ENCODE measurements at places on chromosomes 2 and 18. TPM values are rescaled to one million over a fixed set of nuclear protein-coding genes. Genes with fewer than 3 reads are reported as not detected.

DNA sequence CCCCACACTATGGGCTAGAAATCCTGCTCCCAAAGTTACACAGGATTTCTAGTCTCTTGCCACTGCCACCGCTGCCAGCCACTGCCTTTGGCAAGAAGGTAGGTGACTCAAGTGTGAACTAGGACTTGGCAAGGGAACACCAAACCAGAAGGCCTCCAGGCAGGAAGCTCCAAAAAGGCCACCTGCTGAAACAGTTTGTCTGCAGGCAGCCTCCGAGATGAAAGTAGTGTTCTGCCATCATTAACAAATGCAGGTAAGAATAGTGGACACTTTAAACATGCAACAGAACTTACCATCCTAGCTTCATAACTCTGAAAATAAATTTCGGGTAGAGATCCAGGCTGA lies 3.9 kb downstream of the ANKRD44 start:
- peak; percentile 44 for DNase-seq

DNA sequence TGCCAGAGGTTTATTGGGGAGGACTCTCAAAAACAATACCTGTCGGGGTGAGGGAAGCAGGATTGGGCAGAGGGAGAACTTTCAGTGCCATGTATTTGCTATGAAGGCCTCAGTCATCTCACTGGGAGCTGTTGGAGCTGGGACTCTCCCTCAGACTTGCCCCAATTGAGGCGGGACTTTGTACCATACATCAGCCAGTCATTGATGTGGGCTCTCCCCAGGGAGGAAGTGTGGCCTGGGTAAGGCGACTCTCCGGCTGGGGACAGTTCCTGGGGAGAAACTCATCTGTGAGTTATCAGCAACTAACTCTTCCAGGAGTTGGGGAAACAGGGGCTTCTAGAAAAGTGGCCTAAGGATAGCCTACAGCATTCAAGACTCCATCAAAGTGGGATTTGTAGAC lies 66.5 kb downstream of the FTCDNL1 start:
- no peak for DNase-seq

DNA sequence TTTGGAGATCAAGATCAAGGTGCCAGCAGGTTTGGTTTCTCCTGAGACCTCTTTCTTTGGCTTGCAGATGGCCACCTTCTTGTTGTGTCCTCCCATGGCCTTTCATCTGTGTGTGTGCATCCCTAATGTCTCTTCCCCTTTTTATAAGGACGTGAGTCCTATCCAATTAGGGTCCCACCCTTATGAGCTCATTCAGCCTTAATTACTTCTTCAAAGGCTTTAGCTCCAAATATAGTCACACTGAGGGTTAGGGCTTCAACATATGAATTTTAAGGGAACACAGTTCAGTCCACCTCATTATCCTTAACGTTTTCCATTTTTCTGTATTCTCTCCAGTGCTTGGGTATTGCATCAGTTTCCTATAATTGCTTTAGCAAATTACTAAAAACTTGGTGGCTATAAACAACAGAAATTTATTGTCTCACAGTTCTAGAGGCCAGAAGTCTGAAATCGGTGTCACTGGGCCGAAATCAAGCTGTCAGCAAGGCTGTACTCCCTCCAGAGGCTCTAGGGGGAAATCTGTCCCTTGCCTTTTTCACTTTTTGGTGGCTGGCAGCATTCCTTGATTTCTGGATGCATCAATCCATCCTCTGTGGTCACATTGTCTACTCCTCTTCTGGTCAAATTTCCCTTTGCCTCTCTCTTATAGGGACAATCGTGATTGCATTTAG lies 34.1 kb downstream of the CDC42EP3 start:
- no peak for DNase-seq

DNA sequence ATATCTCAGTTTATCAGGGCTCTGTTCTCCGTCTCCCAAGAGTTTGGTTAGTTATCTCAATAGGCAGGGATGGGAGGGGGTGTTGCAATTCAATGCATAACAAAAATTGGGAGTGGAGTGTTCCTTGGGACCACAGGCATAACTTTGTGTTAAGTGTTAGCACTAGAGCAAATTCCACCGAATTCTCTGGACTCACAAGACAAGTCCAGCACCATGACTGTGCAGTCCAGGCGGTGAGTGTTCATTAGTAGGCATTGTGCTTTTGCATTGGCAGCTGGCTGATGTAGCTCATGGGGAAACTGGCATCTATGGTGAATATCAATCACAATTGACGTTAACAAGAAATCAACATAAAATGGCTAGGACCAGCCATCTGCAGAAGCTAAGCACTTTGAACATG lies 79.0 kb upstream of the CABLES1 start:
- DNase-seq, result no peak

DNA sequence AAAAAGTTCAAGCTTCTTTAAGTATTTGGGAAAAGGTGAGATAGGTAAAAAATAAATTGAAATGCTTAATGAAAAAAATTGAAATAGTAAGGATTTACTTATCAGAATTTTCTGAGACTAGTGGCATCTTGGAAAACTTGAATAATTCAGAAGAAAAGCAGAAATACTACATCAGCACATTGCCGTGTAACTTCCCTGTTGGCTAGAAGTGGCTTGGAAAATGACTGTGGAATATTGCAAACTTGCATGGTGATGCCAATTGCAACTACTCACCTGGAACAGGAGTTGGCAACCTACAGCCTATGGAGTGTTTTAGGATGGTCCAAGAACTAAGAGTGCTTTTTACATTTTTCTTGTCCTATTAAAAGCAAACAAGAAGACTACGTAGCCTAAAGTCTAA lies 603.5 kb upstream of the VRK2 start:
- no peak for DNase-seq

The CCDC102B gene
- 3.9 TPM for total RNA-seq

DNA sequence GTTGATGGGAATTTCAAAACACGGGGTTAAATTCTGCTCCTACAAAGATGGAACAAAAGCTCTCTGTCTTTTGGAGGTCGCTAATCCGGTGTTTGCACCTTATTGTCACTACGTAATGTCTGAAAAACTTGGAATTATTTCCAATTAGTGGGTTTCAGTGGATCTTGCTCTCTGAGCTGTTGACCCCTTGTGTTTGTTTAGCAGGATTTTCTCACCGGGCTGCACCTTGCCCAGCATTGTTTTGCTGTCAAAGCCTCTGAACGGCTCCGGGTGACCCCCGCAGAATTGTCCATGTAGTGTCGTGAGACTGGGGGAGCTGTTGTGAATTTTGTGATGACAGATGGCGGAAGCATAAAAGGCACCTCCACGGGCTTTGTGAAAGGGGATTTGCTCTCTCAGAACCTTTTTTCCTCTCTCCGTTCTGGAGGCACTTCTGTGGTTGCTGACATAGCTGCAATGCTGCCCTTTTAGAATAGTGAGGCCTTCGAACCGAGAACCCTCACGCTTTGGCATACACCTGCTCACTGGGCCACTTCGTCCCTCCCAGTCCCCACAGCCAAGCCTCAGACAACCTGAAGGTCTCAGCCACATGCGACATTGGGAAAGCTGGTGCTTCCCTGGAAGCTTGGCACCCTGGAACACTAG lies 129.4 kb downstream of the ACOXL start:
- no peak for DNase-seq

DNA sequence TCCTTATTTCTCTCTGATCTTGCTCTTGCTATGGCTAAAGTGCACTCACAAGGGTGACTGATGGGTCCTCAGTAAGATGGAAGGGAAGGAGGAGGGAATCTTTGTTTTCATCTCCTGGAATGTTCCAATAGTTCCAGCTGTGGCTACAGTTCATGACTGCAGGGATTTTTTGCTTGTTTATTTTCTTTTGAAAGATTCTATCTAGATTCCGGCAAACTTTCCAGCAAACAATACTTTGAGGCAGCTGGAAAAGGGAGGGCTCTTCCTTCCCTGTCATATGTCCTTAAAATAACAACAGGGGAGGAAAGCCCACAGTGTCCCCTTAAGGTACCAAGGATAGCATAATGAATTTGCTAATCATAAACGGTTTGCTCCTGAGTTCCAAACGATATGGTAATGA lies 111.3 kb upstream of the SLC14A2 start:
- DNase-seq, result no peak

DNA sequence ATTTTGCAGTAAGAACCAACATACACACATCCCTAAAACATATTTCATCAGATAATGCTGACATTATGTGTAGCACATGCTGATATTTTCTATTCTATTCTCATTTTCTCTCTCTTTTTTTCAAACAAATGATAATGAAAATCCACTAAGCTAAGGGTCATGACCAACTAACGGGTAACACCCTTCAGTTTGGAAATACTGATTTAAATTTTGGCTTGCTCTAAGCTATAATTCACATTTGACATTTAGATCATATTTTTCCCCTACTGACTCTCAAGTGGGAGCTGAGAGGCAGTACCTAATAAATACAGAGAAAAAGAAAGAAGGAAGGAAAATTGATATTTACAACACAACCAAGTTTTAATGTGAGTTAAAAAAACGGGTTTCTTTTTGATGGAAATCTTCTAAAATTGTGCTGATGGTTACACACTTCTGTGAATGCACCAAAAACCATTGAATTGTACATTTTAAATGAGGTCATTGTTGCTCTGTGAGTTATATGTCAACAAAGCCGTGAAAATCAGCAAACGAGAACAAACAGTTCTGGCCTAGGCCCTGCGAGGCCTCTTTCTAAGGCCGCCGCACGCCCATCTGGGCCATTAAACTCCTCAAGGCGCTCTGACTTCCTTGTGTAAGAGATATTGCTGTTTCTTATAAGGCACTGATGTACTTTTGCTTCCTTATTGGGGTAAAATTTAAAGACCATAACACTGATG lies 124.2 kb downstream of the GALR1 start:
- no peak for DNase-seq

The STK36 gene
- 20.1 TPM for total RNA-seq

DNA sequence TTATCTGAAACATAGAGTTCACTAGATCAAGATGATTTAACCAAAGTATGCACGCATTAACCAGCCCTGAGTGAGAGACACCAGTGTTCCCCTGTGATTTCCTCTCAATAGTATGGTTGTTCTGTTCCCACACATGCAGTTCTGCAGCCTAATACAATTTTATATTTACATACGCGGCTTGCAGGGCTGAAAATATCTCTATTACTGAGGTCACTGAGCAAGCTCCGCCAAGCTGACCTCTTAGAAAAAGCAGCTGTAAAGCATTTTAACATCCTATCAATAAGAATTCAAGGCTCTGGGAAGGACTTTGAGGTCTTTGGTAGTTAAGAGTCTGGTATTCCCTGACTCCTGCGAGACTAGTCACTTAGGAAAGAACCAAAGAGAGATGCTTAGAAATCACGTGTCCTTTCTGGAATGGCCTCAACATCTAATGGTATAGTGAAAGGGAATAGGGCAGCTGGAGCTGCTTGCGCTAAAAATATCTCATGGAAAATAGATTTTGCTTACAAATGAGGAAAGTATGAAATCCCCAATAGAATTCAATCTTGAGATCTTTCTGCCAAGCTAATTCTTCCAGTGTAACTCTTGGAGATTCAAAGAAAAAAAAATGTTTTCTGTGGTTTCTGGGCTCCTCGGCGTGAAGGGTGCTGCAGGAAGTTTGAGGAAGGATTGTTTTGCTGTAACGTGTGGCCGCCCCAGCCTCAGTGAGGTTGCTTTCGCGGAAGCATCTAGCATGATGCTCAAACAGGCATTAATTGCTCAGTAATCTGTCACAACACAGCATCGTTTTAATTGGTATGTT lies 59.2 kb downstream of the DOCK10 start:
- DNase-seq, result peak; percentile 54

DNA sequence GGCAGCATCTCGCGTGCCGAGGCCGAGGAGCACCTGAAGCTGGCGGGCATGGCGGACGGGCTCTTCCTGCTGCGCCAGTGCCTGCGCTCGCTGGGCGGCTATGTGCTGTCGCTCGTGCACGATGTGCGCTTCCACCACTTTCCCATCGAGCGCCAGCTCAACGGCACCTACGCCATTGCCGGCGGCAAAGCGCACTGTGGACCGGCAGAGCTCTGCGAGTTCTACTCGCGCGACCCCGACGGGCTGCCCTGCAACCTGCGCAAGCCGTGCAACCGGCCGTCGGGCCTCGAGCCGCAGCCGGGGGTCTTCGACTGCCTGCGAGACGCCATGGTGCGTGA lies 10.7 kb downstream of the ZAP70 start:
- no peak for DNase-seq
